Activated T-helper 1 cell treated with anti-CD3 and anti-CD28 coated beads, Interleukin-2, amount 50 U/mL, for 16 hours (primary cell): ENCODE measurements at places on chromosomes 12 and 14.
A peak's percentile ranks its signal among the peaks of the same experiment; 100 is the strongest.

DNA sequence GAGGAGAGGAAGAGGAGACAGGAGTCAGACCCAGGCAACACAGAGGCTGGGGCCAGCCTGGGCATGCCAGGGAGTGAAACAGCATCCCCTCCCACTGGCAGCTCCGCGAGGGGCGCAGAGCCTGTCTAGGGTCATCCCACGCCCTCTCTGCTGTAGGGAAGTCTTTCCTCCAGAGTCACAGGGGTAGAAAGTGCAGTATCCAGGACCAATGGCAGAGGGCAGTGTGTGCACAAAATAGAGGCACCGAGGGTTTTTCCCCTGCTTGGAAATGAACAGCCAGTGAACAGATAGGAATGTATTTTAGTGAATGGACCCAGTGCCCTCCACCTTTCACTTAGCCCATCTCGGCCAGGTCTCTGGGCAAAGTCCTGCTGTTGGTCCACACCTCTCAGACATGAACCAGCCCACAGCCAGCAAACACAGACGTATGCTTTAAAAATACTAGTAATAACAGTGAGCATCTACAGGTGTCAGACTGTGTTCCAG is 9.4 kb upstream of the KRT74 start:
- DNase-seq = peak; percentile 25

DNA sequence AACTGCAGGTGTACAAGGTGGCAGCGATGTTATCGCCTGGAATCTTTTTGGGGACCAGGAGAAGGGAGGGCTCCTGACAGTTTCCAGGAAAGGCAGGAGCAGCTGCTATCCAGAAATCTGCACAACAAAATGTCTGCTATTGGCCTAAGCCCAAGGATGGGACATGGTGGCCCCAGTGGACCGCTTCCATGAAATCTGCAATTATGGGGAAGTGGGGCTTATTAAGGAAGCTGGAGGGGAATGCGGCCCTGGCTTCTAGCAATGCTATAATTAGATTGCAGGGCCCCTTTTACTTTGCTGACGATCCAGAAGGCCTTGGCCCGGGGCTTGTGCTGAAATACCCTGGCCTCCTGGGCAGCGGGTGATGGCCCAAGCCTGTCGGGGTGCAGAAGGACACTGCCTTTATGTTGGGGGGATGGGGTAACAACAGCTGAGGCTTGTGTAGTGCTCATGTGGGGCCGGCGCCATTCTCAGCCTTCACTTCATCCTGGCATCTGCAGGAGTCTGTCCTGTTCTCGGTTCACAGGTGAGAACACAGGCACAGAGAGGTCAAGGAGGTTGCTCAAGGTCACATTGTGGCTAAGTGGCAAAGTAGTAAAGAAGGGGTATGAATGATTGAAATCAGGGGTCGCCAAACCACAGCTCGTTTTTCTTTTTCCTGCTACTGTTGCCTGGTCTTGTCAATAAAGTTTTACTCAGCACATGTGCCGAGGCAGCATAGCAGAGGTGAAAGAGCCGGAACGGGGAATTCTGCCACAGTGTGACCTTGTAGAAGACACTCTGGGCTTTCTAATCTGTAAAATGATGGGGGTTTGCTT is 153.5 kb downstream of the RBM19 start:
- no peak for DNase-seq

DNA sequence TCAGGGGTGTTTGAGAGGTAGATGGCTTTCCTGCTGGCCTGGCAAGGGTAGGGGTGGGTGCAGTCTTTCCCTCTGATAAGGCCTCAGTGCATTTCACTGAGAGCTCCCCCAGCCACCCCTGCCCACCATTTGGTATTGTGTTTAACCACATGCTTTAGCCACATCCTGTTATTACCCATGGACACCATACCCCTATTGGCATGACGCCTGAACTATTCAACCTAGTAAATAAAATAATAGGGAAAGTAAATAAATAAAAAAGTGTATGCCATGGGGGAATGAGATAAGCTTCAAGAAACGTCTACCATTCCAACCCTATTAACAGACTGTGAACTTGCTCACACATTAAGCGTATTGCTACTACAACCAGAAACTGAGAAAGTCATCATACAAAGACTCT is 7.6 kb upstream of the LGR5 start:
- no peak for DNase-seq

GRCh38 chr12:94795520-94795919 is 145.2 kb upstream of the TMCC3 start:
- no peak for DNase-seq

GRCh38 chr12:112879191-112879705 is 27.5 kb upstream of the OAS1 start:
- DNase-seq = no peak

DNA sequence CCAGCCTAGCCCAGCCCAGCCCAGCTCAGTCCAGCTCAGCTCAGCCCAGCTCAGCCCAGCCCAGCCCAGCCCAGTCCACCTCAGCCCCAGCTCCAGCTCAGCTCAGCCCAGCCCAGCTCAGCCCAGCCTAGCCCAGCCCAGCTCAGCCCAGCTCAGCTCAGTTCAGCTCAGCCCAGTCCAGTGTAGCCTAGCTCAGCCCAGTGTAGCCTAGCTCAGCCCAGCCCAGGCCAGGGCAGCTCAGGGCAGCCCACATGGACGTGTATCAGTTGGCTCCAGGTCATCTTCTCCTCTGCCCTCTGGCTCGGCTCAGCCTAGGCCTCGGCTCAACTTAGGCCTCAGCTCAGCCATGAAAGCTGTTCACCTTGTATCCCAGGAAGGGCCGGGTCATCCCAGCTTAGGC is 64.7 kb downstream of the TMEM121 start:
- no peak for DNase-seq

DNA sequence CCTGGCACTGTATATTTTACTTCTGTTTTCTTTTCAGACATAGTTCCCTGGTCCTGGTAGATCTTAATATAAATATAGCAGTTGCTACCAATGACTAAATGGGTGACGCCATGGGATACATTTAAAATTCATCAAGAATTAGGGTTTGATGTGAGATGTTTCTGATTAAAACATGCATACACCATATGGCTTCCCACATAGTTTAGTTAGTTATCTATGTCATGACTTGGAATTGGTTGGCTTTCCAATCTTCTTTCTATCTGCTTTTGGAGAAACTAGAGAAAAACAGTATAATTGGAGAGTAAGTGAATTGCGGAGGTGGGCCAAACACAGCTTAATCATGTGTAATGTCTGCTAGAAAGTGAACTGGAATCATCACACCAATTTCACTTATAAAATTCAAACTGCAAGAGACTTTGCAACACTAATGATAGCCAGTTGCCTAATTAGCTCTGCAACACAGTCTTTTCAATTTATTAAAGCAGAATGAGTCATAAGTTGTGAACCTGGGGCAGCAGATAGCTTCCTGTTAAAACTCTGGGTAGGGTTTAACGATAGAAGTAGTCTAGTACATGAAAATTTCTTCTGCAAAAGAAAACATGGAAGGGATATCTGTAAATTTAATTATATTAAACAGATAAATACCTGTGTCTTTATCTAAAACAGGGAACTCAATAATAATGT is 295.2 kb downstream of the SLC16A7 start:
- DNase-seq = no peak
